ENCODE measurements at places on chromosomes 12 and 14.

GRCh38 chr12:52233462-52234207 is 592 bp downstream of the KRT7 start:
- no peak for DNase-seq

GRCh38 chr12:109781668-109782325 is 51.4 kb downstream of the TRPV4 start:
- DNase-seq, result no peak

DNA sequence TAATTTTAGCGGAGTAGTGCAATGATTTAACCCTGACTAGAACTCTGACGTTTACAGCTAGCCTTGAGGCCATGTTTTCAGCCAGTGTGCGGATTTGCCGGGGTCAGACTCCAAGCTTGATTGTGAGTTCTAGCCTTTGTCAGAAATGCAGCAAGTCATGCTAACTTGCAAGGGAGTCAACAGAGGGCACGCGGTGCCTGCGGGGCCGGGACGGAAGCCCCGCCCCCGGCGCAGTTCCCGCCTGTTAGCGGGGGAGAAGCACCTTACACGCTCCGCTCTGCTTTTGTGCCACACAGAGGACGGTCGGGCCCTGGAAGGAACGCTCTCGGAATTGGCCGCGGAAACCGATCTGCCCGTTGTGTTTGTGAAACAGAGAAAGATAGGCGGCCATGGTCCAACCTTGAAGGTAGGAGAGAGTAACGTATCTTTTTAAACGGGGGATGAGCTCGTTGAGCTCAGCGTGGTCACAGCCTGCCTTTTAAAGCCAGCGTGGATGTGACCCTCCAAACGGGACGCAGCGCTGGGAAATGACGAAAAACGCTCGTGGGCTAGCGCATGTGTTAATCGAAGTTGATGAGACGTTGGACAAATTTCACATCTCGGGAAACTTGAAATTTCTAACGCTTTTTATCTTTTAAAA is 14.8 kb upstream of the EID3 start:
- DNase-seq, result peak; percentile 48

DNA sequence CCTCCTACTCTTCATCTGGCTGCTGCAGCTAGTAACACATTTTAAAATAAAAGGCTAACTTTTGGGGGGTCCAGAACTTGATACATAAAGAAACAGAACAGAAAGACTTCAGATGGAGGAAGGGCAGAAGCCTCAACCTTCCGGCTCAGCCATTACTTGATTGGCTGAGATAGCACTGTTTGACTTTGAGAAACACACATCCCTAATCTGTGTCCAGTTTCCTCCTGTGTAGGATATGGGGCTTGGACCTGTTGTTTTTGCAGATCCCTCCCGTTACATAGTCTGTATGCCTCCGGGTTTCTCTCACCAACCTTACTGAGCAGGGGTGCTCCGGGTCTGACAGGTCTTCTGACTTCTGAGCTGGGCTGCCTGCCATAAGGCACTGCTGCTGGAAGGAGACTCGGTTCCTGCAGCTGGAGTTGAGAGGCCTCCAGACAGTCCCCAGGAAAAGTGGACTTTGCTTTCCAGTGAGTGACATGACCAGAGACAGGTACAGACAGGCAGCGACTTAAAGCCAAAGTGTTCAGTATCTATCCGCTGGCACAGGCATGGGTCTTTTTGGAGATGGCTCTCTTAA is 8.3 kb upstream of the ZNF641 start:
- DNase-seq, result no peak

- no peak for DNase-seq
Observed at GRCh38 chr12:117047810-117048584, 51.2 kb downstream of the TESC start.

GRCh38 chr12:47801904-47802246 is 17.8 kb downstream of the HDAC7 start:
- no peak for DNase-seq

GRCh38 chr12:54991161-54991990 is 6.8 kb upstream of the TESPA1 start:
- DNase-seq, result no peak

- no peak for DNase-seq
Observed at GRCh38 chr12:124218243-124218560, 76.7 kb upstream of the RFLNA start.
